NCI-H1436 (cell line): ENCODE measurements at places on chromosomes 2 and 18.

DNA sequence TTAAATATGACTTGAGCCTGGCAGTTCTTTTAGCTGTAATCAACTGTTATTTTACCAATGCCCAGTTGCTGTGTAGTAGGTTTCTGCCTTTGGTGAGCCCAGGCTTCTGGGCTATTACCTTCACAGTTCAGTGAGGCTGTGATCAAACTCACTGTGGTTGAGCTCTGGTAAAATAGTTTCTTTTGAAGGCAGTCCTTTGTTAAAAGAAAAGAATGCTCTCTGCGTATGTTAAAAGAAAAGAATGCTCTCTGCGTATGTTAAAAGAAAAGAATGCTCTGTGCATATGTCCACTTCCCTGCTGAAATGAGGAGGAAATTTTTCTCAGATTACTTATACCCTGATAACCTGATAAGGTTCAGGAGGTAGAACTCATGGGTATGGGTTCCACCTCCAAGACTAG is 244.3 kb downstream of the RNF144A start:
- DNase-seq, result no peak

GRCh38 chr2:74205596-74205995 is 7.2 kb downstream of the MTHFD2 start:
- no peak for DNase-seq

- DNase-seq, result no peak
Measured at GRCh38 chr2:25328152-25329085, 13.3 kb downstream of the DNMT3A start.

- DNase-seq, result no peak
Measured at GRCh38 chr18:10322435-10322834, 132.0 kb upstream of the APCDD1 start.

DNA sequence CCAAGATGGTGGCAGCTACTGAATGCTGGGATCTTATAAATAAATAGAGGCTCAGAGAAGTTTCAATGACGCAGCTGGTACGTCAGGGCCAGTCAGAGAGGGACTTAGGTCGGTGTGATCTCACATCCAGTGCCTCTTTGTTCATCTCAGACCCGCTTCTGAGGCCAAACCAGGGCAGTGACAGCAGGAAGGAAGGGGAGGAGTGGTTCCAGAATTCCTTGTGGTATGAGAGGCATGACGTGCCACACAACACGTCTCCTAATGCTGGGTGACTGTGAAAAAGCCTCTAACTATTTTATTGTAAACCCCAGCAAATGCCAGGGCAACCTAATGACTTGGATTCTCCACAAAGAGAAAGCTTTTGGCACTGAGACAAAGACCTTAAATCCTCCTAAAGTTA is 423.3 kb downstream of the LPIN1 start:
- DNase-seq, result no peak

DNA sequence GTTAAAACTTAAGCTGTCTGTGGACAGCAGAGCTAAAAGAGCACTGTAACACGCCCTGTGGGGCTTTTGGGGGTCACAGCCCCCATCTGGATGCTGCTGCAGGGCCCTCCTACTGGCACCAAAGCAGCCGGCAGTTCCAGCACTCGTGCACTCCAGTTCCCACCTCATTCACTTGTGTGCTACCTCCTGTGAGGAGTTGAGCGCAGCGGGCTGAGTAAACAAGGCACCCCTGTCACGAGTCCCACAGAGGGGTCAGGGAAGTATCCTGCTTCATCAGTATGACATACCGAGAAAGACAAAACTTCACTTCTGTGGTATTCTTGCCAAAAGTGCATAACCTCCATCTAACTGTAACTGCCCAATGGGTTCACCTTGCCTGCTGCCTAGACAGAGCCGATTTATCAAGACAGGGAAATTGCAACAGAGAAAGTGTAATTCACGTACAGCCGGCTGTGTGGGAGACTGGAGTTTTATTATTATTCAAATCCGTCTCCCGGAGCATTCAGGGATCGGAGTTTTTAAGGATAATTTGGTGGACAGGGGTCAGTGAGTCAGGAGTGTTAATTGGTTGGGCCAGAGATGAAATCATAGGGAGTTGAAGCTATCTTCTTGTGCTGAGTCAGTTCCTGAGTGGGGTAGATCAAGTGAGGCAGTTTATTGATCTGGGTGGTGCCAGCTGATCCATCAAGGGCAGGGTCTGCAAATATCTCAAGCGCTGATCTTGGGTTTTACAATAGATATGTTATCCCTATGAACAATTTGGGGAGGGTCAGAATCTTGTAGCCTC is 41.6 kb downstream of the TMEM17 start:
- DNase-seq, result no peak

DNA sequence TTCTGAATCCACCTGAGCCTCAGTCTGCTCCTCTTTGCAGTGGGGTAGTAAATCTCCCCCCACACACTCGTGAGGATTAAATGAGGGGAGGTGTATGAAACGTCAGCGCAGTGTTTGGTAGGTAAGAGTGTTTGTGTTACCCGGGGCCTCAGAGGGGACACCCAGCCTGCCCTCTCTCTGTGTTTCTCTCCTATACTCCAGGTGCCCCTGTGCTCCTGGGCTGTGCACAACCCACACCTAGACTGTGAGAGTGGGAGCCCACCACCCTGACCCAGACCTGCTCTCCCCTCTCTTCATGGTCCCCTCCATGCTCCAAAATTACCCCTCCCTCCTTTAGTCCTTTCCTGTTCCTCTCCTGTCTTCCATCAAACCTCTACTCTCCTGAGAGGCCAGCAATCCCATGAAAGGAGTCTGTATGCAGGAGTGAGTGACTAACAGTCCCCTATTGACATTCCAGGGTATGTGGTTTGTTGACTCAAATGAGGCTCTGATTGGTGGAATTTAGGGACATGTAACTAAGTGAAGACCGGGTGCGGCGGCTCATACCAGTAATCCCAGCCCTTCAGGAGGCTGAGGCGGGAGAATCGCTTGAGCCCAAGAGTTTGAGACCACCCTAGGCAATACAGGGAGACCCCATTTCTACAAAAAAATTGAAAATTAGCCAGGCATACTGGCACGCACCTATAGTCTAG is 10.4 kb downstream of the CIB4 start:
- no peak for DNase-seq

DNA sequence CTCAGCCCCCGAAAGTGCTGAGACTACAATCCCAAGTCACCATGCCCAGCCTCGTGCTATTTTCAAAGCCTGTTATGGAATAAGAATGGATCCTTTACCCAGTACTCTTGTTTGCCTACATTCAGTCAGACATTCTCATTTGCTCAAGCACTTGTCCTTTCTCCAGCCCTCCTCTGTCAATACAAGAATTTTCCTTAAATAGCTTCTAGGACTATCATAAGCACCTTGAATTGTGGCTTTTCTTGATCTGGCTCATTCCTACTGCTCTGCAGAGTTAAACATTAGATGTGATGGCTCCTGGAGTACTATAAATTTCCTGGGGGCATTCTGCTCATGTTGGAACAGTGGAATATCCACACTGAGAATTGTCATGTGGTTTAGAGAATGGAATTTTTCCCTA is 506.1 kb downstream of the ARHGAP15 start:
- DNase-seq, result no peak

GRCh38 chr2:191650896-191651773 is 26.8 kb upstream of the NABP1 start:
- DNase-seq, result no peak

- DNase-seq, result no peak
Measured at GRCh38 chr18:23528580-23529472, 25.5 kb downstream of the RMC1 start.

- DNase-seq, result no peak
Measured at GRCh38 chr2:144126302-144126701, 393.6 kb downstream of the ZEB2 start.

DNA sequence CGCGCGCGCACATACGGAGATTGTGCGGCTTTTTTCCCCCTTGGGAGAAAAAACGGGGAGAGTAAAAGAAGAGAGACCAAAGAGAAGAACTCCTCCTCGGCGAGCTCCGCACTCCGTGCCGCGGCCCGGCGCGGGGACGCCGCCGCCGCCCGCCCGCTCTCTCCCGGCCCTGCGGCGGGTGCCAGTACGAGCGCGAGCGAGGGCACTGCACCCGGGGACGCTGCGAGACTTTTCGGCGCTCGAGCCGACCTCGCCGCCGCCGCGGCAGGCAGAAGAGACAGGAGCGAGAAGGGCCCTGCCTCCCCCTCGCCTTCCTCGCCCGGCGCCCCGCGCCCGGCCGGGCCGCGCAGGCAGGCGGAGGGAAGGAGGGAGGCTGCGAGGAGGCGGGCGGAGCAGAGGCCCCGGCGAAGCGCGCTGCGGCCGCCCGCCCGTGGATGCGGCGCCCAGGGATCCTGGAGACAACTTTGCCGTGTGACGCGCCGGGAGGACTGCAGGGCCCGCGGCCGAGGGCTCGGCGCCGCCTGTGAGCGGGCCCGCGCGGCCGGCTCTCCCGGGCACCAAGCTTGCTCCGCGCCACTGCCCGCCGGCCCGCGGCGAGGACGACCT is 857 bp upstream of the INHBB start:
- no peak for DNase-seq

DNA sequence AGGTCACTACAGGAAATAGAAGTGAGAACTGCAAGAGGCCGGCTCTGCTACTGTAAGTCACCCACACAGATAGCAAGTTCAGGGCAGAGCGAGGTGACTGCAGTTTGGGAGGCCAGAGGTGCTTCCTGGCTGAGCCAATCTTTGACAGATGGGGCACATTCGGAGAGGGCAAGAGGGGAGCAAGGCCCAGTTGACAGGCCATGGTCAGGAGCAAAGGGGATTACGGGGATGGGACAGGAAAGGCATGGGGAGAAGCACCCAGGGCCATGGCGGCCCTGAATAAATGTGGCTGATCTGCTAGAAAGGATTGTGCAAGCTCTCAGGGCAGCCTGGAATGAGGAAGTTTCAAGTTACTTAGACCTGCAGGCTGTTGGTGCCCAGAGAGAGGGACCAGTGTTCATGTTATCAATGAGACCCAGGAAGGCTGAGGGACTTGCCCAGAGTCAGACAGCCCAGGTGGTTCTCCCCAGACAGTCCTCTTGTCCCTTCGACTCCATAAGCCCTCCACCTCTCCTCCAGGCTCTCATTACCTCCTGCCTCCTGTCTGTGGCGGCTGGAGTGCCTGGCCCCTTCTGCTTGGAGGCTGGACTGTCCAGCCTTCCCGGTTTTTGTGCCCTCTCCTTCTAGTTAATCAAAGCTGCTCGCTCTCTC is 123.3 kb downstream of the CTIF start:
- DNase-seq, result no peak

DNA sequence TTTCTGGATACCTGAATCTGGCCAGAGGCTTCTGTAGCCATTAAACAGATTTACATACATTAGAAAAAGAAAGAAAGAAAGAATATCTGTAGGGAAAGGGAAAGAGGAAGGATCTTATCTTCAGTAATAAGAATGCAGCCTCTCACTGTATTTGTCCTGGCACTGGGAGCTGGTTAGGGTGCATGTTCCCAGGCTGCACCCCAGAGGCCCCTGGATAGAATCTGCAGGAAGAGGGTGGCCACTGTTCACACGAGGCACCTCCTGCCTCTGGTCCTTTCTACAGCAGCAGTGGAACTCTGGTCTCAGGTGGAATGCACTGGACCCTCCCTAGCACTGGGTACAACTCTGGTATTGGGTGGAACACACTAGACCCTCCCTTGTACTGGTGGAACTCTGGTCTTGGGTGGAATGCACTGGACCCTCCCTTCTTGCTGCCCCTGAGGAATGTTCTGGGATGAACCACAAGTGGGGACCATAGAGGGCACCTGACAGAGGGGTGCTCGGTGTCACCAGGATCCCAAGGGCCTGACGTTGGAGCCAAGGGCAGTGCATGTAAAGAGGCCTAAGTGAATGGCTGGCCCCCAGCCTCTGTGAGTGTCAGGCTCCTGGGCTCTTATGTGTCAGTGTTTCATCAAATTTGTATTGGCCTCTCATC is 27.4 kb upstream of the PXDN start:
- no peak for DNase-seq

- no peak for DNase-seq
Measured at GRCh38 chr2:25816249-25816648, 62.0 kb downstream of the ASXL2 start.

- DNase-seq, result no peak
Measured at GRCh38 chr2:164504253-164504652, 117.0 kb downstream of the GRB14 start.

DNA sequence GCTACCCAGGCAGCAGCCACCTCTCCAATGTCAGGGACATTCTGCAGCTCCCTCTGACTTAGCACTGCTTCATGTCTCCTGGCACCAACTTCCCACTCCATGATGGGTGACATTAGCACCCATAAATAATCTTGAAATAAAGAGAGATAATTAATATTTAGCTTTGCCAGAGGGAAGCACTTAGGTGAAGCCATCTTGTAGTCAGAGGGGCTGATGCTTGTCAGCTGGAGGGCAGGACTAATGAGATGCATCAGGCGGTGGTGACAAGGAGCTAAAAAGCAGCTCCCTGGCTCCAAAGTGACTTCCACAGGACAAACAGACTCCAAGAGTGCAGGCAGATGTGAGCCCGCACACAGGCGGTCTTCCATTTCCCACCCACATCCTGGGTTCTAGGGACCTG is 153.0 kb upstream of the ID2 start:
- no peak for DNase-seq

GRCh38 chr18:38115201-38115600 is 549.6 kb upstream of the CELF4 start:
- no peak for DNase-seq

- no peak for DNase-seq
Measured at GRCh38 chr18:67496469-67496868, 20.1 kb downstream of the DSEL start.

GRCh38 chr2:20422402-20423271 is 24.2 kb upstream of the RHOB start:
- no peak for DNase-seq

DNA sequence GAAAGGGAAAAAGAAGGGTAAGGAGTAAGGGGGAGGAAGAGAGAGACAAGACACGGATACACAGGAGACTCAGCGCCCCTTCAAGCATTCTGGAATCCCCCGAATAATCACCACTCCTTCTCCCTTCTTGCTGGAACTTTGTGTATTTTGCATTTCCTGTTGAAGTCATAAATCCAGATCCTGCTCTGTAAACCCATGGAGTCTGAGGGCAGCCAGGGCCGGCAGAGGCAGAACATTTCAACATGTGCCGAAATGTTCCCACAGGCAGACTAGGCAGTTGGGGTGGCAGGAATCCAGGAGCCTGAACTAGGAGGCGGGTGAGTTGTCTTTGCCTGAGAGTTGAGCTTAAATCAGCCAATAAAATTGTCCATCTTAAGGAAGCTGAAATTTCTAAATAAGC is 193.1 kb downstream of the SH3RF3 start:
- DNase-seq, result no peak

GRCh38 chr2:160837416-160837815 is 322.8 kb upstream of the TANK start:
- no peak for DNase-seq

- peak; percentile 10 for DNase-seq
Measured at GRCh38 chr2:128380961-128381938, 62.6 kb upstream of the HS6ST1 start.
